ENCODE measurements at places on chromosomes 3 and 15.

DNA sequence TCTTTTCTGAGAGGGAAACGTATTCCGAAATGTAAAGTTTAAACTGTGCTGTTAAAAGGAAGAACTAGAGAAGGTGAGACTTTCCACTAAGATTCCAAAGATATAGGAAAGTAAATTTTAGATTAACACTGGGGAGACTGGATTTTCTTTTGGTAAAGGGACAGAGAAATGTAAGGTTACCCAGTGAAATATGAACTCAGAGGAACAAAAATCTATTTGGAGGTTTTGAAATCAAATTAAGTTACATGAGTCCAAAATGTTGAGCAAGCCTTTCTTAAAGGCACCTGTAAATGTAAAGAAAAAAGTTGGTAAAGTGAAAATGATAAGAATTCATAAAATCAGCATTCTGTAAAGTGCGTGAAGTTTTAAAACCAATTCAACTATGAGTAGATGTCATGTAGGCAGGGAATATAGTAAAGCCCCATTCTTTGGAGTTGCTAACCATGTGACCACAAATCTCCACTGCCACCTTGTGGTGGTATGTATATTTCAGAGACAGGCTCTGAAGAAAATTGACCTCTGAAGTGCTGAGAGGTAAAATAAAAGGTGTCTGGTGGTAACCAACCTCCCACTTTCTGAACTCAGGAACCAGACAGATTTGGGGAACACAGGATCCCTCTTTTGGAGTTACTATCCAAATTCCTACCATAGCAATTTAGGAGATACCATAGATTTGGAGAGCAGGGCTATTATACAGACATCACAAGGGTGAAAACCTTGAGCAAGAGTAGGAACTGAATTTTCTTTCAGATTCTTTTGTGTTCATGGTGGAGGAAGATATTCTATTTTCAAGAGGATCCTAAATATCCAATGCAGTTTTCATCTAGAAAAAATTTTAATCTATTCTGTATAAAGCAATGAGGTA, 215.3 kb downstream of the ROBO2 start:
- no peak for DNase-seq

DNA sequence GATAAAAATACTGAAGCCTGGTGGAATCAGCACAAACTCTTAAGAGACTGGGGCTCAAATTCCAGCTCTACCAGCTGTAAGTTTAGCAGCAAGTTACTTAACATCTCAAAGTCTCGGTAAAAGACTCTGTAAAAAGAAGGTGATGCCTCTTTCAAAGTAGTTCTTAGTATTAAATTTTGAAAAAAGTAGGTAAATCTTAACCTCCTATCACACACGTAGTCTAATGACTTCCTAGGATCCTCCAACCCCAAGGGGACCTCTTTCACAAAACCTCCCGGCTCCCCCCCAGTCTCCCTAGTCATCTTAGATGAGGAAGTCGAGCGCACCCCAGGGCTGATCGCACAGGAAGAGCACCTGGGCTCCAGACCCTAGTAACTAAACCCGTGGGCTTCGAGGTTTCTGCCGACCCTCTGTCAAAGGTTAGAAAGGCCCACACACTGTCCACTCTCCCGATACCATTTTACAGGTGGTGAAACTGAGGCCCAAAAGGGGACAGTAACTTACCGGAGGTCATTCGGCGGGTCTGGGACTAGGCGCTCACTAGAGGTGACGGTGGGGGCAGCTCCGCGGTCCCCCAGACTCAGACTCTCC, 427 bp downstream of the MBD4 start:
- peak; percentile 57 for DNase-seq

DNA sequence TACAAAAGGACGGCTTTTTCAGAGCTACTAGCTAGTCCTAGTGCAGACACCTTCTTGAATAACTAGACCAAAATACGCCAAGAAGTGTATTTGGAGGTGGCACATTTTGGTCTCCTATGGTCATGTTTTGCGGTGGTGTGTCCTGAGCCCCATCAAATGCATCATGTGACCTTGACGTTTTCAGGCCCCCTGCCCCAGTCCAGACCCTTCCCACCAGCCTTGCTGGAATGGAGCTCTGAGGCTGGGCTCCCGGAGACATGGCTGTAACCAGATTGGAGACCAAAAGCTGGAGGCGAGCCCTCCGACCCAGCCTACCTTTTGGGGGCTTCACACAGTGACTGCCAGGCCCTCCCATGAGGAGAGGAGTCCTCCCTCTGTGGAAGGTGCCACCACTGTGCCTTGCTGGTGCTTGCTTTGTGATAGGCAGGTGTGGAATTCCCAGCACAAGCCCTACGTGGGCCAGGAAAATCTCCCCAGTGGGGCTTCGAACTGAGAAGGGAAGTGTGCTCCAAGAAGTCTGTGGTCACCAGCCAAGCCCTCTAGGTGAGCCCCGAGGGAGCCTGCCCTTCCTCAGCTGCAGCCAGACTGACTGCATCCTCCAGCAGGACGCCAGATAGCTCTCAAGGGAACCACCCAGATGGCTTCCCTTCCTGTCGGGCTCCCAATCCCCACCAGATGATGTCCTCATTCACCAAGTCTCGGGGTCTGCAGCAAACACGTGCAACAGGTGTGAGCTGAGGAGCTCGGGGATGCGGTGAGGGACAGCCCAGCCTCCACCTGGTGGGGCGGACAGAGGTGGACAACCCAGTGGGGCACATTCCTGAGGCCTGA, 126.2 kb downstream of the ASB7 start:
- DNase-seq, result no peak

- DNase-seq, result no peak
These were observed 42.3 kb downstream of the PDHB start for GRCh38 chr3:58391156-58391865.

DNA sequence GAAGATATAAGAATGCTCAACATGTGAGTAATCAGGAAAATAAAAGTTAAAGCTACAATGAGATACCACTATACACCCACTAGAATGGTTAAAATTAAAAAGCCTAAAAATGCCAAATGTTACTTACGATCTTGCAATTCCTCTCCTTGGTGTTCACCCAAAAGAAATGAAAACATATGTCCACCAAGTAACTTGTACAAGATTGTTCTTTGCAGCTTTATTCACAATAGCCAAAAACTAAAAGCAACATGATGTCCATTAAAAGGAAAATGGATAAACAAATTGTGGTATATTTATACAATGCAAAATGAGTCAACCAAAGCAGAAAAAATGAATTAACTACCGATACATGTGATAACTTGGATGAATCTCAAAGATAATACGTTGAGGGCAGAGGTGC, 301.6 kb upstream of the THBS1 start:
- no peak for DNase-seq

DNA sequence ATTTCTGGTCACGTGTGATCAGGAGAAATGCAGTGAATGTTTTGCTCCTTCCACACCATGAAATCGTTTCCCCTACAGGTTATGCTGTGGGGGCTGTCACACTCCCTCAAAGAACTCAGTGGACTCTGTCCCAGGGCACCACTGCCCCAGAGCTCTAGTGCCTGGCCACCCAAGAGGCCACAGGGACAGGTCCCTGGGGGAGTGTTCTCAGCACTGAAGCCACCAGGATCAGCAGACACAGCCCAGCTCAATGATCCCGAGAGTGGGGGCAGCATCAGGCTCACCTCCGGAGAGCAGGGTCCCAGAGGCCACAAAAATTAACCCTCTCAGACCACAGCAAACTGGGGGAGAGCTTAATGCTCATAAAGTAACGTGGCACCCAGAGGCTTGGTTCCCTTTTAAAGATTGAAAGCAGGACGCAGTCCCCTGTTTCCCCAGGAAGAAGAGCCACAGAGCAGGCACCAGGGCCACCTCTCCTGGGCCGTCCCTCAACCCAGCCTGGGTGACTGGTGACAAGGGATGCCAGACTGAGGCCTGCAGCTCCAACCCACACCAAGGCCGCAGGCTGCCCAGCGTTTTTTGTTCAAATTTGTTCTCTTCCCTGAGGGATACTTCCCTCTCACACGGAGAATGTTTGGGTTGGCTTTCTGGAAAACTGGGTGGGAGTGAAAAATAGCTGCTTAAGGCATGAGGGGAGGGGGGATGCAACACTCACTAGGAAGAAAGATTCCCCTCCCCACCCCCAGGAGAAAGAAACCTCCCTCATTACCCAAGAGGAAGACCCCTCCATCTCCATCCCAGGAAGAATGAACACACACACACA, 123.3 kb upstream of the IGF1R start:
- no peak for DNase-seq

DNA sequence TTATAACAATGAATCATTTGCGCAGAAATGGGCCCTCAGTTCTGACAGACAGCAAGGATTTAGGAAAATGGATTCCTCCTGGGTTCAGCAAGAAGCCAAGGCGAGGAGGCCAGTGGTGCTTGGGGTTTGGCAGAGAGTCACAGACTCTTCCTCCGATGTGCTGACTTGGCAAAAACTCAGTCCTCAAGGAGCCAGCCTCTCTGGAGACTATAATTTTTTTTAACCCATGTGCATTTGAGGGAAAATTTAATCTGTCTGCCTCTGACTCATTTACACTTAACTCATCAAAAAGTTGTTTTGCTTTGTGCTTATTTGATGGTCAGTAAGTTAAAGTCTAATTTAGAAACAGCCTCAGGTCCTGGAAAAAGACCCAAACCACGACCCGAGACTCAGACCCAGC, 34.2 kb upstream of the SLC24A5 start:
- no peak for DNase-seq

DNA sequence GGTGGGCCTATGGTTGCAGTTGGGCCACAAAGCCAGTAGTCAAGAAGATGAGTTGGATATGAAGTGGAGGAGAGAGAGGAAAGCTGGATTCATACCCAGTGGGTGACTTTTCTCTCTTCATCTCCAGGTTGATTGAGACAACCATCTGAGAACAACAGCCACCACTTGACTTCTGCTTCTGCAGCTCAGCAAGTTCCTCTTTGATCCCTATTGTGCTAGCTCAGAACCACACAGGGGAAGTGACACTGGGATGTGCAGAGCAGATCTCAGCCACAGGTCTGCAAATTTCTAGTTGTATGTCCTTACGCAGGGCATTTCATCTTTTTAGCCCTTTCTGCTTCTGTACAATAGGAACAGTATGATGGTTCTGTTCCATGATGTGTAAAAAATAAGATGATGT, 459.2 kb upstream of the ARRDC4 start:
- DNase-seq, result no peak

DNA sequence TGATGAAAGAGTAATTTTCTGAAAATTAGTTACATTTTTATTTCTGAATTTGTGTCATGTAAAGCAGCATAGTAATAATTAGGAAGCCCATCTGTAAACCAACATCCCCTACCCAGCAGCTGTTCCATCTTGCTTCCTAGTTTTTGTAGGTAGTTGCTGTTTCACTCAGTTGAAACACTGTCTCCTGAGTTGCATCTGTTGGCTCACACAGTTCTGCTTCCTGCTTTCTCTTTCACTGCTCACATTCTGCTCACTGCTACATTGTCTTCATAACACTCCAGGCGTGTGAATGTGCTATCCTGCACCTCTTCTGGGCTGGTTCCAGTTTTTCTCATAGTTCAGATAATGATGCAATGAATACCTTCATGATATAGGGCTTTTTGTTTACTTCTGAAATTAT, 123.4 kb downstream of the EPHB1 start:
- no peak for DNase-seq

DNA sequence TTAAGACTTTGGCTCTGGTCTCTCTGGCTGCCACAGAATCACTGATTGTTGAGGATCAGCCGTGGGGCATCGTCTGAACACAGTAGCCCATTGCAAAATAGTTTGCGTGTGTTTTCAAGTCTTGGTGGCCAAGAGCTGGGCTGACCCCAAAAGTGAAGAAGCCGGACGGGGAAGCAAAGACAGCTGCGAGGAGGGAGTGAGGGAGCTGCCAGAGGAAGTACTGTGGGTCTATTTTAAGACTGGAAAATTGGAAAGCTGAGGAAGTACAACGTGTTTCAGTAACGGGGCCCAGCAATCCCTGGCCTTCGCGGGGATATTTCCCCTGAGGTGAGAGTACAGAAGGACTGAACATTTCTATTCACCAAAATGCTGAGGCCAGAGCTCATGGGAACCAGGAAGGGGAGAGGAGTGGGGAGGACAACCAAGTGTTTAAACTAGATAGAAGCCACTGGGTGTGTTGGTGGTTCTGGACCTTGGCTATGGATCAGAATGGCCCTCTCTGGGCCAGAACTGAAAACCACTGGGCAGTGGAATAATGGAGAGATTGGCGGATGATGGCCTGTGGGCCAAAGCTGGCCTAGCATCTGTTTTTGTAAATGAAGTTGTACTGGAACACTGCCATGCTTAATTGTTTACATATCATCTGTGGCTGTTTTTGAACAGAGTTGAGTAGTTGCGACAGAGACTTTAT, 34.1 kb upstream of the LIMD1 start:
- no peak for DNase-seq

GRCh38 chr3:14358426-14359211, 43.8 kb upstream of the SLC6A6 start:
- no peak for DNase-seq

GRCh38 chr15:92009162-92009561, 155.7 kb downstream of the SLCO3A1 start:
- DNase-seq, result no peak

DNA sequence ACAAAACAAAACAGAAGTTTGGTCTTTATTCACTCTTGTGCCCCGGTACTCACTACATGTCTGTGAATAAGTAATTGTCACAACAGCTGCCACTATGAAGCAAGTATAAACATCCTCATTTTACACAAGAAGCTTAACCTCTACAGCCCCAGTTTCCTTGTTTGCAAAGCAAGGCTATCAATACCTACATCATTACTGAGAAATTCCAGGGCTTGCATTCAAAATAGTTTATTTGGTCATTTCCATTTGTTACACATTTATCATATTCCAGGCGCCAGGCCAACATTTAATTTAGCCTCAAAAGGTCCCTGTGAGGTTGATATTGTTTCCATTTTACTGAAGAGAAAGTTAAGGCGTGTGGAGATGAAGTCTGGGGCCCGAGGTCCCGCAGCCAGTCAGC, 161.4 kb upstream of the LRTM1 start:
- DNase-seq, result no peak

DNA sequence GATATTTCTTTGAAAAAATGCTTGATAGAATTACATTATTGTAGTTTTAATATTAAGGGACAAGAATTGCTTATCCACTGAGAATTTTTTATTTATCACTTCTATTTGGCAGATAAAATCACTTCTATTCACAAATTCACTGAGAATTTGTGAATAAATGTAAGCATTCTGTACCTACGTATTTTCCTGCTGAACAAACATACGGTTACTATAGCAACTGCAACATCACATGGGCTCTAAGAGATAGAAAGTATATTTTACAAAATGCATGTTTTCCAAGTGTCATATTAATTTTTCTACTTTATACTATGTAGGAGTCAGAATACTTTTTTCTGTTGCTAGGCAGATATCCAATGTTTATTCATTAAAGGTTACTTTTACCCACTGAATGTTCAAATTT, 166.2 kb downstream of the ZIC1 start:
- DNase-seq, result no peak

- DNase-seq, result no peak
These were observed 457.4 kb upstream of the PROK2 start for GRCh38 chr3:72242326-72242725.

DNA sequence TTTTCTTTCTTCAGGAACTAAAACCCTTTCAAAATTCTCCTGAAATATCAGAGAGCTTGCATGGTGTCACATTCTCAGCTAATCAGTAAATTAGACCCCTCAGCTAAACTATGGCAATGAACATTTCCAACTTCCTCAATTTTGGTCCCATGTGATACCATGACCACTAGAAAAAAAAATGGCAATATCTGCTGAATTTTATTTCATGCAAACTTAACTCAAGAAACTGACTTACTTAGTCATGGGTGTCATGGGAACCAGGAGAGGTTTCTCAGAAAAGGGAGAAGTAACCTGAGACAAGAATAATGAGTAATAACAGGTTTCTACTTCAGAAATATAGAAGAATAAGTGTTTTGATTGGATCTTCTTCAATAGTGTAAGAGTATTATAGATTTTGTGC, 784.6 kb upstream of the ALCAM start:
- DNase-seq, result no peak
